ENCODE measurements at places on chromosomes 7 and 10. TPM values are rescaled to one million over a fixed set of nuclear protein-coding genes. Genes with fewer than 3 reads are reported as not detected.

HOGA1 gene
- not detected for total RNA-seq

HOXA9 gene
- total RNA-seq, result not detected

NRBF2 gene
- 23.1 TPM for total RNA-seq

OR13A1 gene
- total RNA-seq, result not detected

UPF2 gene
- total RNA-seq, result 16.8 TPM

INHBA gene
- total RNA-seq, result 0.58 TPM

Measured in stomach (tissue), 19 donors.